ENCODE measurements at places on chromosomes 6 and 20. TPM values are rescaled to one million over a fixed set of nuclear protein-coding genes. Genes with fewer than 3 reads are reported as not detected.

DNA sequence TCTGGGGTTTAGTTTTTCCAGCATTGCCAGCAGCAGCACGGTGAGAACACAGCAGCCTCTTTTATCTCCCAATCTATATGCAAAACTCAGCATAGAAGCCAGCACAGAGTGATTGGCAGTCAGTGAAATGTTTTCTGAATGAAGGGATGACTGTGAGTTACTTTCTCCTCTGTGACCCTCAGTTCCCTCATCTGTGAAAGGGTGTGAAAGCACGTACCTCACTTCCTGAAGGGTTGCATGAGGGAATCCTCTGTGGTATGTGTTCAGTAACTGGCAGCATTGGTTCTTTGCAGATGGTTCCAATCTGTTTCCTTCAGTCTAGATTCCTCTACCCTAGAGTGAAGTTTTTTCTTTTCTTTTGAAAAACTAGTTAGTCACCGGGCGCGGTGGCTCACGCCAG, 40.0 kb downstream of the EFCAB8 start:
- H3K4me3 ChIP-seq, result no peak overlapping the region
- no peak overlapping the region for H3K27ac ChIP-seq
- no peaks in the 10 kb centered on the region for H3K27me3 ChIP-seq

DNA sequence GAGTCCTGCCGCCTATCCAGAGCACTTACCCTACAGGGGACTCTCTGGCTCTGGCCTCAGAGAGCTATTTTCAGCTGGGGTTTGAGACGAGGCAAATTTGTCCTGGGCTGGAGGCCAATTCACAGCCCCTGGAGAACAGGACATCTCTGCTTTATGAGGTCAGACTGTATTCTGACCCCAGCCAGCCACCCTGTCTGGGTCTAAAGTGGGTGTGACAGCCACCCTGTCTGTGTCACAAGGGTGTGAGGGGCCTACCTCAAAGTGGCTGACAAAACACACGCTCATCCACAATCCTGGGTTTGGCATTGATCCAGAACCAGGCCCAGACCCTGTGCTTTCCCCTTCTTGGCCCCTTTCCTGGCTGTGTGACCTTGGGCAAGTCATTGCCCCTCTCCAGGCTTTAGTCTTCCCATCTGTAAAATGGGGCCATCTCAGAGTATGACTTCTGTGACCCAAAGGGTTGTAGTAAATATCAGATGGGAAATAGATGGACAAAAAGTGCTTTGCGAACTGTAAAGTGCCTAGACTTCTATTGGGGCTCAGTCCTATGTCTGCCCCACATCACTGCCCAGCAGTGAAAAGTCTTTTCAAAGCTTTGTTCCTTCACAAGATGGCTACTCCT, 44.1 kb upstream of the TGM2 start:
- no peaks in the 10 kb centered on the region for H3K4me1 ChIP-seq
- H3K27ac ChIP-seq, result no peak overlapping the region
- H3K36me3 ChIP-seq, result no peaks in the 10 kb centered on the region

DNA sequence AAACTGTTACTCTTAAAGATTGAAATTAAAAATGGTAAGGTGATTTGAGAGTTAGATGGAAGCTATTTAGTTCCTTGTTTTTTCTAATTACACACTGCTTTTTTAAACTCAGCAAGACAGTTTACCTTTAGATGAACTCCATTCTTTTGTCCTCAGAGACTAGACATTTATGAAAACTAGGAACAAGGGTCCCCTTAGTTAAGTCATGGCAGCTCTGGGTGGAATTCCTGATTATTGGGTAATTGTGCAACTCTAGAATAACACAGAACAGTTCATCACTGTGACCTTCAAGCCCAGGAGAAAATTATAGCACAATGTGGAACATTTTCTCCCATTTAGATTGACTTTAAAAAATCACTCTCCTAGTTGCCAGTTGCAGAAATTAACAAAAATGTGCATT, 251.7 kb downstream of the NKAIN2 start:
- H3K4me1 ChIP-seq, result no peaks in the 10 kb centered on the region
- no peak overlapping the region for H3K4me3 ChIP-seq
- no peaks in the 10 kb centered on the region for H3K36me3 ChIP-seq
- no peak overlapping the region for H3K27ac ChIP-seq

GRCh38 chr6:150510576-150510975, 89.1 kb upstream of the PLEKHG1 start:
- H3K36me3 ChIP-seq, result no peaks in the 10 kb centered on the region
- H3K4me1 ChIP-seq, result no peaks in the 10 kb centered on the region
- no peak overlapping the region for H3K4me3 ChIP-seq
- no peak for DNase-seq

DNA sequence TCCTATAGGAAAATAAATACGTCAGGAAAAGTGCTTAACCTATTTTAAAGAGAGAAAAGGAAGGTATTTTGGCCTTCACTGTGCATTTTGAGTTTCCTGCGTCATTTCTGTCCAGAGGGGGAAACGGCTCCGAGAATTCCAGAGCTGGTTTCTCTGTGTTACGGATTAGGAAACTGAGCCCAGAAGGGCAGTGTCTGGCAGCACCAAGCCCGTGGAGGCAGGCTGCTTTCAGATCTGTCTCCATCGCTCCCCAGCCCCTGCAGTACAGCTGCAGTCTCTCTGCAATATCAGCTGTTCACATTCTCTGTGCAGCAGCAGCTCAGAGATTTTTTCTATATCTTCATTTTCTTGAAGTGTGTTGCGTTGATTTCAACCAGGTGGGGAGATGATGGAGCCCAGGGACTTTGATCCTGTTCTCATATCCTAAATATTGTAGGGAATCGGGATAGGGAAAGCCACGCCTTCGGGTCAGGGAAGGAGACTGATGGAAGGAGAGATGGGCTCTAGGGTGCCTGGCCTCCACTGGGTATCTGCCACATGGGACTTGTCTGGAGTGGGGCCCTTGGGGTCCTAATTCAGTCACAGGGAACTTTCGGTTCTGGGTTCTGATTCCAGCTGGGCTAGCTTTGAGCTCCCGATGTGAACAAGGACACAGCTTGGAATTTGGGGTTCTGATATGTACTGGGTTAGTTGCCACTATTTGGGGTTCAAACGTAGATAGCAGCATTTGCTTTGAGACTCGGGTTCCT, 2.8 kb downstream of the ANKRD60 start:
- peaks cover 8% of the 10 kb centered on the region for H3K4me1 ChIP-seq
- peaks cover 10% of the 10 kb centered on the region for H3K27me3 ChIP-seq
- H3K36me3 ChIP-seq, result no peaks in the 10 kb centered on the region
- no peak for DNase-seq
- no peak overlapping the region for H3K4me3 ChIP-seq

DNA sequence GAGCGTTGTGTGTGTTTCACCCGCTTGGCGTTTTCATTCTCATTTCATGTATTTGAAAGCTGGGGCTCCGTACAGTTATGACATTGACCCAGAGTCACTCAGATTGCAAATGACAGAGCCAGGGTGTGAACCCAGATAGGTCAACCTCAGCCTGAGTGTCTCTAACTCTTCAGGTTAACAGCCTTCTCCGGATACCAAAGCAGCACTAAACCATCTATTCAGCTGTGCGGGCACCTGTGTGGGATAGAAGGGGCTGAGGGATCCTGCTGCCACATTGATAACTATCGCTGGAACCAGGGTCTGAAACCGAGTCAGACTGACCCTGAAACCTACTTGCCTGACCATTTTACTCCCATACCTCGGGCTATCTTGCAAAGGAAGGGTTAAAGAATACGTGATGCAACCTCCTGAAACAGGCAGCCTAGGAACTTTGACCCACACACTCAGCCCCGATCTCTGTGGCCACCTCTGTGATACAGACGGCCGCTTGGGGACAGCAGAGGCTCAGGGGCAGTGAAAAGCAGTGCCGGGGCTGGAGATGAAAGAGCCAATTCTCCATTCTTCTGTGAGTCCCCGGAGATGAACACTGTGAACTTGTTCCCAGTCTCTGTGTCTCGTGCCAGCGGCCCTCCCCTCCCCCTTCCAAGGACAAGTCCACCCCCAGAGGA, 233.5 kb upstream of the QKI start:
- no peaks in the 10 kb centered on the region for H3K27me3 ChIP-seq
- no peak overlapping the region for H3K27ac ChIP-seq
- peak; percentile 32 for DNase-seq
- H3K36me3 ChIP-seq, result no peaks in the 10 kb centered on the region
- no peaks in the 10 kb centered on the region for H3K4me1 ChIP-seq

DNA sequence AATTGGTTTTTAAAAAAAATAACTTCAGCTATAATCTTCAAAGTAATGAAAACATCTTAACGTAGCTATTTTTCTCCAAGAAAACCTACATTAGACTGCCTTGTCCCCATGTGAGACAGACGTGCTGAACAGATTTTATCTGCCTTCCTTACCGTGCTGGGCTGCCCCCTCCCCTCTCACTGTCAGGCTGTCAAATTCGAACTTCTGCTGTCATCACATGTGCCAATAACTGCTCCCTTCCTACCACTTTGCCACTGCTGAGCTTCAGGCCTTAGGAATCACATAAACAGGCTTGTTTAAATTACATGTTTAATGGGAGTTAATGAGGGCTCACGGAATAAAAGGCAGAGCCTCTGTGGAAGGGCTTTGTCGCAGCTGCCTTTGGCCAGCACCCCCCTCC, 77.0 kb upstream of the NHSL1 start:
- no peak overlapping the region for H3K4me3 ChIP-seq
- H3K36me3 ChIP-seq, result no peaks in the 10 kb centered on the region
- no peaks in the 10 kb centered on the region for H3K4me1 ChIP-seq
- DNase-seq, result no peak
- H3K27ac ChIP-seq, result no peak overlapping the region

DNA sequence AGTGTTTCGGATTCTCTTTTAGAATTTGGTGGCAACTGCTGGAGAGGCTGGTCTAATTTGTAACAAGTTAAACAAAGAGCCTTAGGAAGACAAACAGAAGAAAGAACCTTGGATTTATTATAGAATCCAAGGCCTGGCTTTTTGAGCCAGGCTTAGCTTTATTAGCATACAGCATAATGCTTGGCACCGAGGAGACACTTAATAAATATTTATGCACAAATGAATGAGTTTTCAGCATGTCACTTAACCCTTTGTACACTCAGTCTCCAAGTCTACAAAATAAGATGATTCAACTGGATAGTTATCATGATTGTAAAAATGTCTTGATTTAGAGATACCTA, 38.2 kb upstream of the AFDN start:
- H3K4me3 ChIP-seq, result no peak overlapping the region
- H3K36me3 ChIP-seq, result no peaks in the 10 kb centered on the region
- H3K27me3 ChIP-seq, result no peaks in the 10 kb centered on the region
- H3K27ac ChIP-seq, result no peak overlapping the region
- DNase-seq, result no peak

DNA sequence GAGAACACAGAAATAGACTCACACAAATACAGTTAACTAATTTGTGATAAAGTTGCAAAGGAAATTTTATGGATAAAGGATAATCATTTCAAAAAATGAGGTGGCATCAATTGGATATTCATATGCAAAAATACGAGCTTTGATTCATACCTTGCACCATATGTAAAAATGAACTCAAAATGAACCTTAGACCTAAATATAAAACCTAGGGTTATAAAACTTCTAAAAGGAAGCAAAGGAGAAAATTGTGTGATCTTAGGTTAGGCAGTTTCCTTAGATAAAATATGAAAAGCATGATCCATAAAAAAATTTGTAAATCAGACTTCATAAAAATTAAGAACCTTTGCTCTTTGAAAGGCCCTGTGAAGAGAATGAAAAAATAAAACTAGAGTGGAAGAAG, 85.5 kb downstream of the F13A1 start:
- H3K27ac ChIP-seq, result no peak overlapping the region
- H3K4me3 ChIP-seq, result no peak overlapping the region
- no peaks in the 10 kb centered on the region for H3K4me1 ChIP-seq
- no peak for DNase-seq
- H3K27me3 ChIP-seq, result no peaks in the 10 kb centered on the region

- H3K4me3 ChIP-seq, result no peak overlapping the region
- DNase-seq, result no peak
Observed at GRCh38 chr20:36784116-36784515, 10.6 kb upstream of the DSN1 start.

DNA sequence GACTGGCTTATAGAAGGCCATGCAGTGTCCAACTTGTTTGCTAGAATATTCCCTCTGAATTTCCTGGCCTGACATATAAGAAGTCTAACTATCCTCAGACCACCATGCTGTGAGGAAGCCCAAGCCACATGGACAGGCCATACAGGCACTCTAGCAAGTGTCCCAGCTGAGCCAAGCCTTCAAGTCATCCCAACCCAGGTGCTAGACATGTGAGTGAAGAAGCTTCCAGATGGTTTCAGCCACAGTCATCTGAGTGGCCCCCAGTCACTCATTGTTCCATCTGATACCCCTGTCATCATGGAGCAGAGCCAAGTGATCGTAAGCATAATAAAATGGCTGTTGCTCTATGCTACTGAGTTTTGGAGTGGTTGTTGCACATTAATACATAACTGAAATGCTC, 46.0 kb upstream of the INSM1 start:
- no peaks in the 10 kb centered on the region for H3K4me1 ChIP-seq
- H3K4me3 ChIP-seq, result no peak overlapping the region
- no peaks in the 10 kb centered on the region for H3K36me3 ChIP-seq
- DNase-seq, result no peak
- no peak overlapping the region for H3K27ac ChIP-seq
- H3K27me3 ChIP-seq, result no peaks in the 10 kb centered on the region

- no peak overlapping the region for H3K27ac ChIP-seq
- H3K36me3 ChIP-seq, result no peaks in the 10 kb centered on the region
- no peaks in the 10 kb centered on the region for H3K27me3 ChIP-seq
- no peak for DNase-seq
- no peak overlapping the region for H3K4me3 ChIP-seq
Observed at GRCh38 chr6:109243863-109244825, 138.1 kb downstream of the CD164 start.

DNA sequence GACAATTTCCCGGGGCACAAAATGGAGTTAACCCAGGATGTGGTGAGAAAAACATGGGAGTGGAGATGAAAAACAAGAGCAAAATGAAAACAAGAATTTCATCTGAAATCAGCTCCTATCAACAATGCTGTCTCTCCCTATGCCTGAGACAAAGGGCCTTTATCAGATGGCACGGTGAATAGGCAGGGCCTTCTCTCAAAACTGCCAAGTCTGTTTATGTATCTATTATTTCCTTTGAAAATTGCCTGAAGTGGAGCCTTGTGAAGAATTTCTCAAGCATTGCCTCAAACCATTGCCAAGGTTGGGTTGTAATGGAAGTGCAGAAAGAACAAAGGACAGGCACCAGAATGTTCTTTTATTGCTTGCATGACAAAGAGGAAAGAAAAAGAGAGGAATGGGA, 74.7 kb downstream of the BTBD3 start:
- H3K4me3 ChIP-seq, result no peak overlapping the region
- H3K27ac ChIP-seq, result no peak overlapping the region
- DNase-seq, result no peak
- H3K27me3 ChIP-seq, result no peaks in the 10 kb centered on the region
- H3K36me3 ChIP-seq, result no peaks in the 10 kb centered on the region

The NTSR1 gene
- total RNA-seq, result not detected

The SLPI gene
- total RNA-seq, result 11.0 TPM

The TRMT6 gene
- total RNA-seq, result 1.8 TPM

The BMP6 gene
- total RNA-seq, result 3.2 TPM

The AMD1 gene
- total RNA-seq, result 75.8 TPM

The PPIL6 gene
- 18.0 TPM for total RNA-seq

The ARFGEF3 gene
- total RNA-seq, result 1.8 TPM

The HMGN3 gene
- total RNA-seq, result 45.1 TPM
